GM04503 (cell line): ENCODE measurements at places on chromosomes 2 and 18.

- DNase-seq: no peak
Observed at GRCh38 chr2:103386872-103387271, 625.0 kb downstream of the TMEM182 start.

DNA sequence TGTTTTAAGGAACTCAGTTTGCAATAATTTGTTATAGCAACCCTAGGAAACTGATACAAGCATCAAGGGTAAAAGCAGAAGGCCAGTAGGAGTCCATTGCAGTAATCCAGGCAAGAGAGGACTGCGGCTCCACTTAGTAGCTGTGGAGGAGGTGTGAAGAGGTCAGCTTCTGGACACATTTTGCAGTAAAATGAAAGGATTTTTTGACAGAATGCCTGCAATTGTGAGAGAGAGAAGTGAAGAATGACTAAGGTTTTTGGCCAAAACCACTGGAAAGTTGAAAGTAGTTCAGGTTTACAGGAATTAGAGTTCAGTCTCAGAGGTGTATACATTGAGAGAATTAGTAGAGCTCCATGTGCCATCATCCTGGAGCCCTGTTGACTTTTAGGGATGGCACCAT is 129.5 kb downstream of the RHBDD1 start:
- DNase-seq: no peak

- no peak for DNase-seq
Observed at GRCh38 chr2:122851161-122851560, 1095.7 kb downstream of the TSN start.

- no peak for DNase-seq
Observed at GRCh38 chr18:55250768-55251173, 291.5 kb upstream of the CCDC68 start.

- no peak for DNase-seq
Observed at GRCh38 chr18:7980656-7981055, 413.5 kb downstream of the PTPRM start.

- DNase-seq: no peak
Observed at GRCh38 chr2:153715218-153715850, 156.4 kb upstream of the GALNT13 start.

- DNase-seq: no peak
Observed at GRCh38 chr2:165621086-165621560, 151.6 kb downstream of the CSRNP3 start.

GRCh38 chr2:177225965-177226360 is 13.4 kb downstream of the HNRNPA3 start:
- no peak for DNase-seq

- DNase-seq: no peak
Observed at GRCh38 chr2:96954011-96954846, 32.2 kb downstream of the FAM178B start.

GRCh38 chr2:150552041-150552820 is 64.8 kb upstream of the RND3 start:
- no peak for DNase-seq

DNA sequence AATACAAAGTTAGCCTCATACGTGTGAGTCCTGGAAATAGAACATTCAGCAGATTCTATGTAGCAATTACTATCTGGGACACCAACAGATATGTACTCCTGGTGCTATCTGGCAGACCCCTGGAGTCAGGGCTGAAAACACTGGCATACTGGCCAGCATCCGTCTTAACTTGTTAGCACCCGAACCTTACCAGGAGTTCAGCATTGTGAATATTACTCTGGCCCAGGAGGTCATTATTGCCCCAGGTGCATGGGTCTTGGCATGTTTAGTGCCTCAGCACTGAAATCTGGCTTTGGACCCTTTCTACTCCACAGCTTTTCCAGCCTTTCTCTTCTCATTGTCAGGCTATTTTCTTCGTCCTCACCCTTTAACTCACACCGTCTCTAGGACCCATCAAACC is 11.9 kb upstream of the NDUFV2 start:
- DNase-seq: no peak
